HuH-7 (cell line): ENCODE measurements at places on chromosomes 5 and 9.

- no peak for DNase-seq
Measured at GRCh38 chr9:35254237-35254636, 92.4 kb downstream of the UNC13B start.

DNA sequence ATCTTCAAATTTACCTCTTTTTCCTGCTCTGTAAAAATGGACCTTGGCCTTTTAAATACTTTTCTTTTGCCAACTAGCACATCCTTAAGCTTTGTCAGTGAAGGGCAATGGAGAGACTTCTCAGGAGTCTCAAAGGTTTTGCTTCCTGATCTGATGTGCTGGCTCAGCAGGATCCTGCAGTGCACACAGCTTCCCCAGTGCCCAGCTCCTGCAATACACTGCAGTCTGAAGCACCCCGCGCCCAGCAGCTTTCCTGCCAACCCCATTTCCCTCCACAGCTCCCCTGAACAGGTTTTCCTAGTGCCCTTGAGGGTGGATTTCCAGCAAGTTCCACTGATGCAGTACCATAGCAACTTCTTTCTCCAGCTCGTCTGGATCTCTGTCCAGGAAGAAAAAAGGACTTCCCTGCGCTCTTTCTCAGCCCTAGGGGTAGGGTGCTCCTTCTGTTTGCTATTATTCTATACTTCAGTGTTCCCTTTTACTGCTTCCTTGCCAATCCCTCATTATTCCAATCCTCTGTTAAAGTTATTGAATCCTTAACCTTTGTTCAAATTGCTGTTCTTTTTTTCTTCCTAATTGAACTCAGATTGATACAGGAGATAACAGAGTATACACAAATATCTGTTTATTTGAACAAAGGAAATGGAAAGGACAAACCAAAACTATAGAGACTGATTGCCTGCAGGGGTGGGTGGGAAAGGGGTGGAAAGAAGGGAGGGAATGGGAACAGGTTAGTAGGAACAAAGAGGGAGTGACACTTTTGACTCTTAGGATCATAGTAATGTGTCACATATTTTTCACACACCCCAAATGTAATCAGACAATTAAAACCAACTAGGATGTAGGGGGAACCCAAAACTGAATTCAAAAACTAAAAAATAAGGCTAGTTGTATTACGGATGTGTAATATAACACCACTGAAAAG, 8.5 kb downstream of the SNAPC3 start:
- DNase-seq: no peak

- DNase-seq: no peak
Measured at GRCh38 chr5:44356231-44356630, 33.0 kb downstream of the FGF10 start.

DNA sequence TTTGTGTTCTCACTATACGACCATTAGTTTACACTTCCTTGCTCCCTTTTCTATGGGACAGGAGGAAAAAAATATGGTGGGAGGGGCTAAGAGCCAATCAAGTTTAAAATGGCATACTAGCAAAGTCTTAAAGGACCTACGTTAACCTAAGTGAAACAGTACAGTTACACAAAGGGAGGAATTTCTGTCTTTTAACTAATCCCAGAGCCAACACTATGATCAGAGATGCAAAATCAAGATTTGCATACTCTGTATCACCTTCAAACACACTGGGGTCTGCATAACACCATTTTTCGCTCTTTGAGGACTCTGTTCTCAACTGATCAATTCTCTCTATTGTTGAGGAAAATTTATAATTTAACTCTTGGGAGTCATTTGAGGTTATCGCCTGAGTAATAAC, 49.8 kb downstream of the ALDH1A1 start:
- no peak for DNase-seq

- DNase-seq: no peak
Measured at GRCh38 chr9:131290767-131291370, 1.3 kb downstream of the PLPP7 start.

DNA sequence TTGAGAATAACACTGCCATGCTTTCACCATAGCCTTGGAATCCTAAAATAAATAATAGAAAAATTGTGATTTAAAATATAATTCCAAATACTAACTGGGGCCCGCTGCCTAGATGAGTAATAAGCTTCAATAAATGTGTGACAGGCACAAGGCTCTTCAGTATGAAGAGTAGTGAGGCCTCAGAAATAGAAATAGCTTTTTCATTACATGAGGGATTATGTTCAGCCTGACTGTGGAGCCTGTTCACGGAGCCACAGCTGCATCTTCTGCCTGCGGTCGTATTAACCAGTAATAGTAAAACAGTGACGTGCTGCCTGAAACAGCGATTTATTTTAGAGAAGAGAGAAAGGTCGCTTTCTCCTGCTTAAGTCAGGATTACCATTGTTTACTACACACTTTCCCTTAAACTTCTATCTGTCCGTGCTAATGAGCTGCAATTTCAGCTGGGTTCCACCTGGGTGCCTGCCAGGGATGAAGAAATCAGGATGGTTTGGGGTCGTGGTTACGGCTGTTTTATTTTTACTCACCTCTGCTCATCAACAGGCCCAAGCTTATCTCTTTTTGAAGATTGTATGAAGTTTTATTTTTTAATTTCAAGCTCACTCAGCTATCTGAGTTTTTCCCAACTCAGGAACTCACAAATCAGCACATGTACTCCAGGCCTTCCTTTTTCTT, 284.9 kb upstream of the WWC1 start:
- no peak for DNase-seq

DNA sequence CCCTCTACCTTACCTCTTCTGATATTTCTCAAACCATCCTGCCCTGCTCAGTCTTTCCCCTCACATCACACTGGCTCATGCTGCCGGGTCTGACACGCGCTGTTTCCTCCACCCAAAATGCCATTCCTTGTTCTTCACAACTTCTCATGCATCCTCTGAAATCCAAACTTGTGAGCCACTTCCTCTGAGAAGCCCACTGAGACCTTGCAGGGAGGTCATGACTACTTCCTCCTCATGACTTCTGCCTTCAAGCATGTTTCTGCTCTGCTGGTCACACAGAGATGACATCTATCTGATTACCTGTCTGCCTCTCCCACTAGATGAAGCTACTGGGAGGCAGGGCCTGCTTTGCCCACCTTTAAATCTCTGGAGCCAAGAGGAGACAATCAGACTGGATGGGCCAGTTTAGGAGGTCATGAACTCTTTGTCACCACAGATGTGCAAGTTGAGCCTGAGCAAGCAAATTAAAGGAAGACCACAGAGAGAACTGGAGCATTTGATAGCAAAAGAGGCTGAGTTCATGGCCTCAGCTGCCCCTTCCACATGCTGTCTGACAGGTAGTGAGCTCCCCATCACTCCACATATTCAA, 119.8 kb upstream of the TBC1D2 start:
- DNase-seq: no peak

GRCh38 chr5:153520952-153521351, 30.5 kb downstream of the GRIA1 start:
- DNase-seq: no peak

DNA sequence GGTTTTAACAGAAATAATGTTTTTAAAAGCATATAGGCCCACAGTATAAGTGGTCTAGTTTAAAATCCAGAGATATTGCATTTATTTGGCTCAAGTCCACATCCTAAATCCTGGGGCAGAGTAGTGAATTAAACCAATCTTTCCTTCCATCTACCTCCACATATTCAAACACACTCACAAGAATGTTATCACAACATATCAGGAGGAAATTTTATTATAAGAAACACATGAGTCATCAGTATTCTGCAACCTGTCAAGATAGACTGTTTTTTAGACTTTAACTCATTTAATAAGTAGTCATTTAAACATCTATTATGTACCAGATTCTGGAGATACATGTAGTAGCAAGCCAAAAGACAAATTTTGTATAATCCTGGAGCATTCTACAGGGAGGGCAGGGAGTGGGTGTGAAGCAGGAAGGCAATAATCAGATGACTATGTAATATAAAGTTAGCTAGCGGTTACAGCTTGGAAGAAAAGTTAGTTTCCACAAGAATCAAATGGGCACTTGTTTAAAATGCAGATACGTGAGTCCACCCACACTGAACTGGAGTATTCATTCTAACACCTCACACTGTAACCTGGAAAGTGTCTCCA, 187.3 kb upstream of the PIK3R1 start:
- no peak for DNase-seq

GRCh38 chr9:133064241-133065069, 2.7 kb downstream of the CEL start:
- no peak for DNase-seq

DNA sequence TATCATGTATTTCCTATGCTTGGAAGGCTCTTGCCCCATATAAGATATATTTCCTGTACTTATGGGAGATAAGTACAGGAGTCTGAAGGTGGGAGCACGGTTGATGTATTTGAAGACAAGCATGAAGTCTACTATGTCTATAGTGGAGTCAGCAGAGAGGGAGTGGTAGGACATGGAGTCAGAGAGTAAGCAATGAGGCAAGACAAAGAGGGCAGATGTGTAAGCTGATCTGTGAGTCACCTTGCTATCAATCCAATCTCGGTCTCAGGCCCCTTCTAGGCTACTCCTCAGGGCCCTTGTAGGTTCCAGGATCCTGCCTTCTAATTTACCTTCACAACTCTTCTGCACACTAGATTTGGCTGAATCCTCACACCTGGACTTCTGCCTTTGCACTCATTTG, 105.5 kb downstream of the MACIR start:
- no peak for DNase-seq

DNA sequence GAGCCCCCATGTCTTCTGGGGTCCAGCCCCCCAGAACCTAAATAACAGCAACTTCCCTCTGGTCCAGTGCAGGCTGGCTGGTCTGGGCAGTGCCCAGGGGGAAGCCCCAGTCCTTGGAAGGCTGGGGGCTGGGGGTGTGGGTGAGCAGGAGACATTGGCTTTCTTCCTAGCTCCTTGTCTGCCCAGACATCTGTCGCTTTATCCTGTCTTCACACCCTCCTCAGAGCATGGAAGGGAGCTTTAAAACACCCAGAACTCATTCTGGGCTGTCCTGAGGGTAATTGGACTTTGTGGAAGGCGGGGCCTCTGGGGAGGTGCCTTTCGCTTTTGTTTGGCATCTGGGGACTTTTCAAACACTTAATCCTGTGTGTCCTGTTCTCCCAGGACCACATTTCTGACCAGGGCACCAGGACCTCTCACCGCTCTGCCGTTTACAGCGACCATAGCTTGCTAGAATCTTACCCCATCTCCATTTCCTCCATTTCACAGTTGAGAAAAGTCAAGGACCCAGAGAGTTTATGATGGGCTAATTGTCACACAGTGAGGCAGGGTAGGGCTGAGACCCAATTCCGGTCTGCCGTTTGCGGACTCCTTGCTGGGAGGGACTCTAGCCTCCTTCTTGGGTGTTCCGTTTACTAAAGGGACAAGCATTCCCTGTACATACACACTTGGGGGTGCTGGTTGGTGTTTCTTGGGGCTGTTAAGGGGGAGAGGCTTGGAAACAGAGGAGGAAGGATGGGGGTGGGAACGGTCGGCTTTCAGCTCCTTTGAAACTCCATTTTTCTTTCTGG, 1.1 kb downstream of the GSN start:
- no peak for DNase-seq

GRCh38 chr5:75053054-75053303, 621 bp upstream of the GCNT4 start:
- no peak for DNase-seq

GRCh38 chr5:67773411-67774266, 441.9 kb upstream of the PIK3R1 start:
- no peak for DNase-seq
